ENCODE measurements at places on chromosomes 1 and 21.
A peak's percentile ranks its signal among the peaks of the same experiment; 100 is the strongest.

DNA sequence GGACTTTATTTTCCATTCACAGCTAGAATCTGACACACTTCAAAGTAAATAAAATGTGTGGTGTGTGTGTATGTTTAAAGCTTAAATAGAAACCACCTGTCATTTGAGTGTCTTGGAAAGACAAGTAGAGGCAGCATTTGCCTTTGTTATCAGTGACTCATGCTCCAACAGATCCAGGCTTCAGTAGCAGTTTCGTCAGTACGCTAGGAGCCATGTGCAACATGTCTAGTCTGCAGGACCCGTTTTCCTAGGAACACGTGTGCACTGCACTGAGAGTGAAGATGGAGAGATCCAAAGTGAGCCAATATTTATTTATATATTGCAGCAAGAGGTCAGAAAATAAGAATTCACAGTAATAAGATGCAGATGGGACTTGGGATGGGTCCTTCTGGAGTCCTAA, 41.8 kb downstream of the SGIP1 start:
- DNase-seq, result peak; percentile 42

DNA sequence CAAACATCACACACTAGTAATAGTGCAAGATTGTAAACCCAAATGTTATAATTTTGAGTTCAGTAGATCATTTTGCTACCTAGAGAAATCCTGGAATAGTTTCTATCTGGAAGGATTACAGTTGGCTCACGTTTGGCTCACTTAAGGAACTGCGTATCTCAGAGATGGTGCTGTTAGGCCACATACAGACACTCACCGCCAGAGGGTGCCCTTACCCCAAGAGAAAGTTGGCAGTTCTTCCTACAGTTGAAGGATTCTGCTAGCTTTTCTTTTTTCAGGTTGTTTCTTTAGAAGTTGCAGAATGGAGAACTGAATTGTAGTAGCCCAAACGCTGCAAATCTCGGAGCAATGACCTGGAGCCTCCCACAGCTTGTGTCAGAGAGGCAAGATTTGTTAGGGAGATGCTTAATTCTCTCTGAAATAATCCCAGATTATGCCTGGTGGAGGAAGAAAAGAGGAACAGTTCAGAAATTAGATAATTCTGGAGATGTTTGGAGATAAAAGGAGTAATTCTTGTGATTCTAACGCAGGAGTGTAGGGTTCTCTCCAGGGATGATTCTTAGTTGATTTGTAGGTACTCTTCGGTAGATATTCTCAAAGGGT, 87.9 kb upstream of the PAPPA2 start:
- peak; percentile 61 for DNase-seq

- DNase-seq, result no peak
Observed at GRCh38 chr21:15415541-15416261, 314.1 kb upstream of the USP25 start.

DNA sequence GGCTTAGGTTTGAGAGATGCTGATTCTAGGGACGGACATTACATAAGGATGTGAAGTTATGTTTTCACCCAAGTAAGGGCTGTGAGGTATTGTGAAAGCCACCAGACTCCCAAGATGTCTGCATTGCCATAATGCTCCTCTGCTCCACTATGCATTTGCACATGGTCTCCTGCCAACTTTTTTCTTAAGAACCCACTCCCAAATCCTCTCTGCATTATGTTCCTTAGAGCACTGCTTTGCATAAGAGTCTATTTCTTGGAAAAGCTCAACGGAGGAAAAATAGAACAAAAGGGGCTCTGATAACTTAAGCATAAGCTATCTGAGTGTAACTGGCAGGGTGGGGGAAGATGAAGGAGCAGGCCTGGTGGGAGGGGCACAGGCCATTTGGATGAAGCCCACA, 5.0 kb upstream of the CACNA1E start:
- DNase-seq, result no peak

GRCh38 chr1:156073740-156074139, 8.5 kb downstream of the MEX3A start:
- DNase-seq, result no peak

- DNase-seq, result no peak
Observed at GRCh38 chr1:87369736-87370478, 41.2 kb downstream of the LMO4 start.

DNA sequence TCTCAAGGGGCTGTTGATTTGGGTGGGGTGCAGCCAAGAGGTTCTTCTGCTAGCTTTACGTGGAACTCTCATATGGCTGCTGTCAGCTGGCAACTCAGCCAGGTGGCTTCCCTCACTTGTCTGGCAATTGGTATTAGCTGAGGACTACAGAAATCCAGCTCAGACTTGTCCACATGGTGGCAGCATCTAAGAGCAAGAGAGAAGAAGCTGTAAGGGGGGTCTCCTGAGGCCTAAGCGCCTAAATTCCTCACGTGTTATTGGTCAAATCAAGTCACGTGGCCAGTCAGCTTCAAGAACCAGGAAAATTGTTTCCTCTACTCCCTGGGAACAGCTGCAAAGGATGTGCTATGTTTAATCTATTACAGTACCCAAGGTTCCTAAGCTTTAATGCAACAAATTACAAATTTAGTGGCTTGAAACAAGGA, 4.2 kb upstream of the DYRK3 start:
- peak; percentile 82 for DNase-seq

DNA sequence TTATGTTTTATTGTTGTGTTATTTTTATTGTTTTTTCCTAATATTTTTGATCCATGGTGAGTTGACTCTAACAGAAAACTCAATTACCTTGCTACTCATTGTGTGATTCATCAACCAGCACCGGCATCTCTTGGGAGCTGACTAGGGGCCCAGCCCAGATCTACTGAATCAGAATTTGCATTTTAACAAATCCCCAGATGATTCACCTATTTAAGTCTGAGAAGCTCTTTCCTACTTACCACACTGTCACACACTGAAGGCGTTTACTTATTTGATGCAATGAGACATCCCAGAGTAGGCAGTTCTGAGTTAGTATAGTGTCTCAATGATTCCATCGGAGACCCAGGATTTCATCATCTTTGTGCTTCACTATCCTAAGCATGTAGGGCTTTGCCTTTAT, 416.6 kb downstream of the RWDD3 start:
- no peak for DNase-seq

DNA sequence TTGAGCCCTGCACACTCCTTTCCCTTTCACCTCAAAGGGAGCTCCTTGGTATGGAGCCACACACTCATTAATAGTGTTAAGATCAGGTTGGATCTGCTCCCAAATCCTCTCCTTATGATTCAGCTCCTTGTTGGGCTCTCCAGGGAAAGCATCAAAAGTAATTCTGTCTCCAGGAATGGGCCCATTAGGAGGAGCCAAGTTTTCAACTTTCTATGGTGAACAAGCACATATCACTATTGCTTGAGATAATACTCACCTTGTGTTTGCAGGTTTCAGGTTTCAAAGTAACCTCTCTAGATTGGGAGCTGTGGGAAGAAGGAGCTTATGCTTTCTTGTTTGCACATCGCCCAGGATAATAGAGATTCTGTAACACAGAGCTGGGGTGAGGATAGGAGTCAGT, 164.8 kb downstream of the TNFSF18 start:
- no peak for DNase-seq

- no peak for DNase-seq
Observed at GRCh38 chr1:92329347-92330129, 30.7 kb downstream of the RPAP2 start.

GRCh38 chr1:61152066-61152465, 69.7 kb downstream of the NFIA start:
- DNase-seq, result no peak

- no peak for DNase-seq
Observed at GRCh38 chr1:169024800-169025271, 81.7 kb upstream of the ATP1B1 start.

- DNase-seq, result no peak
Observed at GRCh38 chr1:182107209-182107608, 45.7 kb upstream of the ZNF648 start.

DNA sequence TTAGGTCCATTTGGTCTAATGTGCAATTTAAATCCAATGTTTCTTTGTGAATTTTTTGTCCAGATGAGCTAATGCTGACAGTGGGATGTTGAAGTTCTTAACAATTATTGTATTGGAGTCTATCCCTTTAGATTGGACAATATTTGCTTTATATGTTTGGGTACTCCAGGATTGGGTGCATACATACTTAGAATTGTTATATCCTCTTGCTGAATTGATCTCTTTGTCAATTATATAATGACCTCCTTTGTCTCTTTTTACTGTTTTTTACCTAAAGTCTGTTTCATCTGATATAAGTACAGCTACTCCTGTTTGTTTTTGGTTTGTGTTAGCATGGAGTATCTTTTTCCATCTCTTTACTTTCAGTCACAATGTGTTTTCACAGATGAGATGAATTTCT, 22.2 kb downstream of the CD55 start:
- DNase-seq, result no peak

- peak; percentile 91 for DNase-seq
Observed at GRCh38 chr1:202135221-202135721, 9.3 kb downstream of the ARL8A start.

GRCh38 chr1:19199329-19199968, 10.6 kb downstream of the UBR4 start:
- no peak for DNase-seq

GRCh38 chr1:26541431-26541815, 11.9 kb downstream of the RPS6KA1 start:
- DNase-seq, result no peak

GRCh38 chr1:171139890-171140289, 45.2 kb upstream of the FMO2 start:
- DNase-seq, result no peak

GRCh38 chr1:195733408-195733807, 874.8 kb downstream of the KCNT2 start:
- no peak for DNase-seq

DNA sequence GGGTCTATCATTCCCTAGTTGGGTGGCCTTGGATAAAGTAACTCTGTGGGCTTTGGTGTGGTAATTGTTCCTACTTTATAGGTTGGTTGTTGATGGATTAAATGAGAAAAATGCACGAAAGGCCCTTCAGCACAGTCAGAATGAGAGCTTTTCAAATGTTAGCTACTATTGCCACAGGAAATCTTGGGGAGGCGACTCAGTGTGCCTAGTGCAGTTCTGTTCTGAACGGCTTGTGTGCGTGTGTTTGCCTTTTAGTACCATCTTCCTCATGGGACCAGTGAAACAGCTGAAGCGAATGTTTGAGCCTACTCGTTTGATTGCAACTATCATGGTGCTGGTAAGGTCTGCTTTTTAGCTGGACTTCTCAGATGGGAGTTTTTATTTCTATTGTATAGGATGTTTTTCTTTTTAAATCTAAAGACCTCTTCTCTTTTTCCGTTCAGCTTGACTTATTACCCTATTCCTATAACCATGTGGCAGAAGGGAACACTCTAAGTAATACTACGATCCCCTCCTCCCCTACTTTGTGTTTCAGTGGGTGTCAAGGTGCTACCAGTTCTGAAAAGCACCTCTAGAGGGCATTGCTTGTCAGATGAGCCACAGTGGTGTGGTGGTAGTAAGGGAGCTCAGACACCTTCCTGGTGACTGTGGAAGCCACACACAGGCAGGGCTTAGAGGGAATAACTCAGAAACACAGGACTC, 9.2 kb downstream of the SFT2D2 start:
- DNase-seq, result peak; percentile 65

DNA sequence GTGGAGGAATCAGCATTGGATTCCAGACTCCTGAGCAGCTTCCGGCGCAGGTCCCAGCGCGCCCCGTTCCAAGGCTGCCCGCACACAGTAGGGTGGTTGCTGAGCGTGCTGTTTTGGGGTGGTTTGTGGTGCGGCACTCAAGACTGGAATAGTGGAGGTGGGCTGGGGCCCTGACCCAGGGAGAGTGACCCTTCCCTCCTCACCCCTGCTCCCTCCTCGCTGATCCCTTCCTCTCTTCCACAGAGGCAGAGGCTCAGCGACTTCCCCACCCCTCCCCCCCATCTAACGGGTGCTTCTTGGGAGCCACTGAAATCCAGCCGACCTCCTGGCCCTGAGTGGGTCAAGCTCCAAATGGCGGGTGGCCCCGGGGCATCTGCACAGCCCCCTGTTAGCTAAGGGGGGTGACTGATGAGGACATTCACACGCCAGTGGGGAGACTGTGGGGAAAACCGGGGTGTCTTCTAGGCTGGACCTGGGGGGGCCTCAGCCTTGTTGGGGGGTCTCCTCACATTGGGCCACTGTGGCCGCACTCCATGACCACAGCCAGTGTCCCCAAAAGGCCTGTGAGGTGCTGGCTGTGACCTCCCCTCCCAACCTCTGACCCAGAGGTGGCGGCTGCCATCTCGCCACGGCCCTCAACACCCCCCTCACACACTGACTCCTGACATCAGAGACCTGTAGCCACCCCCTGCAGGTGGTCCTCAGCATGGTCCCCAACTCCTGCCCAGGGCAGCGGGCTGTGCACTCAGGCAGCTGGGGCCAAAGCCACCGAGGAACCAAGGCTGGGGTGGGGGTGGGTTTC, 3.9 kb upstream of the HES4 start:
- no peak for DNase-seq

- DNase-seq, result no peak
Observed at GRCh38 chr1:114387010-114387360, 124.0 kb downstream of the TRIM33 start.

- DNase-seq, result no peak
Observed at GRCh38 chr1:9429342-9429711, 109.9 kb upstream of the SLC25A33 start.

DNA sequence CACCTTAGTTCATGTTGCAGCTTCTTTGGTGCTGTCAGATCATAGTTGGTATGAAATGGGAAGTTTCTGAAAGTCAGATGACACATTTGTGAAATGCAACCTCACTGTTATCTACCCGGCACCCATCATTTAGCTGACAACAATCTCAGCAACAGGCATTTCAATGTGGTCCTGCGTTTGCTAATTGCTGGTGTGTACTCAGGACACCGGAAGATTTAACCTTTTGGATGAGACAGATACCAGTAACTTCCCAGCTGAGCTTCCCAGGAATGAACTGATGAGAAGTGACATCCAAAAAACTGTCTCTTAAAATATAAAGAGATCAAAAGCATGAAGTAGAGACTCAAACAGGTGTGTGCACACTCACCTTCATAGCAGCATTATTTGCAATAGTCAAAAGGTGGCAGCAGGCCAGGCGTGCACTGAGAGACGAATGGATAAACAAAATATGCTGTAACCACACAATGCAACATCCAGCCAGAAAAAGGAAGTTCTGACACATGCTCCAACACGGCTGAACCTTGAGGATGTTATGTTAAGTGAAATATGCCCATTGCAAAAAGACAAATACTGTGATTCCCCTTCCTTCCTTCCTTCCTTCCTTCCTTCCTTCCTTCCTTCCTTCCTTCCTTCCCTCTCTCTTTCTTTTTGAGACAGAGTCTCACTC, 7.9 kb upstream of the CLDN14 start:
- no peak for DNase-seq

DNA sequence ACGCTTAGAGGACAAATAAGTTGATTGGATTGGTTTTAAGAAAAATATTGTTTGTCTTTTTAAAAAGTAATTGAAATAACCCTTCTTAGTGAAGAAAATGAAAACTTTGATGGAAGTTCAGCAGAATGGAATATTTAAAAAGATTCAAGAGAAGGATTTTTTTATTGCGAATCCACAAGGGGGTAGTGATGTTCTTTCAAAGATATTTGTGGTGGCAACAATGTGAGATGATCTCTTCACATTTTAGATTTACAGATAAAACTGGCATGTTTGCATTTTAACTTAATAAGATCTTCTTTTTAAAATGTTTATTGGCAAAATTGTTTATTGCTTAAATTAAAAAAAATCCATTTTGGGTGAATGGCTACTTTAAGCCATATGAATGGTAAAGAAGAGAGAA, 8.9 kb downstream of the CAMTA1 start:
- peak; percentile 39 for DNase-seq

- DNase-seq, result no peak
Observed at GRCh38 chr1:177472567-177472966, 301.8 kb downstream of the BRINP2 start.

Data from AG08396 (cell line).